ENCODE measurements at places on chromosomes 5 and 9. TPM values are rescaled to one million over a fixed set of nuclear protein-coding genes. Genes with fewer than 3 reads are reported as not detected.

DNA sequence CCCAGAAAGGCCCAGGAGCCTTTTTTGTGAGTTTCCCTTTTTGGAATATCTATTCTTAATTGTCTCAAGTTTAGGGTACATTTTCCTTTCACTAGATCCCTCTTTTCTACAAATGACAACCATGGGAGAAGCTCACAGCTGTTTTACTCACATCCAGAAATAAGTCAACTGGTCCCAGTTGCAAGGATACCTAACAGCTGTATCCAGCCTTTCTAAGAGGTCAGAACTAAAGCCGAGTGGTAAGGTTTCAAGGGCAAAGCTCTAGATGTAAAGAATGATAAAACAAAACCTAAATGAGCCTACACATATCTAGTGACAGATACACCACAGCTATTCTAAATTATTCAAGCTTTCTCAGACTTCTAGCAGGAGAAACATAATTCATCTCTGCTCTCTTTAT lies 4.4 kb downstream of the FGF10 start:
- DNase-seq: no peak

PHF24 gene
- 19.2 TPM for total RNA-seq

DOK3 gene
- total RNA-seq: 3.3 TPM

C5orf52 gene
- total RNA-seq: not detected
